ENCODE measurements at places on chromosomes 3 and 15.

GRCh38 chr15:64161688-64162477, 939 bp downstream of the PPIB start:
- DNase-seq, result no peak

- DNase-seq, result no peak
Measured at GRCh38 chr15:27646531-27646930, 452.6 kb downstream of the OCA2 start.

GRCh38 chr15:40250304-40250656, 11.4 kb downstream of the PAK6 start:
- DNase-seq, result no peak

DNA sequence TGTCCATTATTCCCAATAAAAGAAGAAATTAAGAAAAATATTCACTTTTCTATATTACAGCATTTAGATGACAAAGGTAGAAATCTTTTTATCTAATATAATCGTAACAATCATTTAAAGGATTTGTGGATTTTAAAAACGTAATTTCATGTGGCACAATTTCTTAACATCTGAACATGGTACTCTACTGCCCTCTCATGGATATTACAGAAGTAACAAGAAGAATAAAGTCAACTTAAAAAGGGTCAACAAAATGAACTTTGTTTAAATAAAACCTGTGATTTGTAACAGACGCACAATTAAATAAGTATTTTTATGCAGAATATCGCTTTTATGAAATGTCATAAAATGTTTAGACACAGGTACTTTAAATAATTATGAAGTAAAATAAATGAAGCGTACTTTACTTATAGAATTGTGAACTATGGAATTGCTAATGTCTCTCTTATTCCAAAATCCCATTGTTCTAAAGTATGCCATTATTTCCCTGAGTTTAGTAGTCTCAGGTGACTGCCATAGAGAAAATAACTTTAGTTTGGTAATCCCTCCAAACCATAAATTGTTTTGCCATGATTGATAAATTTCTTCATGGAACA, 366.8 kb upstream of the ZNF385D start:
- DNase-seq, result no peak

GRCh38 chr15:62841269-62841628, 201.3 kb upstream of the TPM1 start:
- DNase-seq, result no peak

GRCh38 chr15:98953968-98954367, 53.6 kb downstream of the PGPEP1L start:
- no peak for DNase-seq

- no peak for DNase-seq
Measured at GRCh38 chr3:116614795-116615362, 94.7 kb upstream of the TUSC7 start.

- no peak for DNase-seq
Measured at GRCh38 chr3:184740509-184741258, 28.8 kb upstream of the MAGEF1 start.

GRCh38 chr3:46303240-46303639, 50.7 kb upstream of the CCR2 start:
- DNase-seq, result no peak

GRCh38 chr3:21876782-21877181, 125.8 kb upstream of the ZNF385D start:
- DNase-seq, result no peak

GRCh38 chr3:33145901-33146580, 32.2 kb downstream of the CRTAP start:
- DNase-seq, result no peak

GRCh38 chr3:45275006-45275704, 49.1 kb upstream of the TMEM158 start:
- no peak for DNase-seq

- DNase-seq, result no peak
Measured at GRCh38 chr3:148790370-148790769, 37.2 kb upstream of the CPB1 start.

GRCh38 chr3:143865302-143865701, 17.0 kb upstream of the SLC9A9 start:
- DNase-seq, result no peak

Measured in substantia nigra (tissue), 51 donors.